ENCODE measurements at places on chromosomes 7 and 10. TPM values are rescaled to one million over a fixed set of nuclear protein-coding genes. Genes with fewer than 3 reads are reported as not detected.

ZNF853 gene
- polyA plus RNA-seq = 0.97 TPM

SUGCT gene
- 0.52 TPM for polyA plus RNA-seq

DKK1 gene
- polyA plus RNA-seq = not detected

NODAL gene
- 0.09 TPM for polyA plus RNA-seq

LIPJ gene
- polyA plus RNA-seq = not detected

All from CD4-positive, CD25-positive, alpha-beta regulatory T cell (primary cell).